ENCODE measurements at places on chromosomes 11 and 22.

- DNase-seq: no peak
Observed at GRCh38 chr11:83922318-83922717, 636.2 kb upstream of the CCDC90B start.

- no peak for DNase-seq
Observed at GRCh38 chr22:49587987-49588386, 239.7 kb downstream of the BRD1 start.

DNA sequence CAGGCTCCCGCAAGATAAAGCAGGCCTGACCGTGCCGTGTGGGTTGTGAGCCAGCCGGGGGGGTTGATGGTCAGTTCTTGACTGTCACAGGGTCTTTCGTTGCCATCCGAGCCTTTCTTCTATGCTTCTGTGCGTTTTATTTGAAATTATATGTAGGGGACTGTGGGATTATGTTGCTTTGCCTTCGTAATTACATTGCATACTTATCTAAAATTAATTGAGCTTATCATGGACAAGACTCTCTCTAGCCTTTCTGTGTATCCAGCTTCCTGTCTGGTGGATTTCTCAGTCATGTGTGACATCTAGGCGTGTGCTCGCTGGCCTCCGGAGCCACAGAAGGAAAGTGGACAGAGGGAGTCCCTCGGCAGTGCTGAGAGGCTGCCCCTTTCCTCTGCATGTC is 93.2 kb downstream of the TBC1D22A start:
- DNase-seq: no peak

DNA sequence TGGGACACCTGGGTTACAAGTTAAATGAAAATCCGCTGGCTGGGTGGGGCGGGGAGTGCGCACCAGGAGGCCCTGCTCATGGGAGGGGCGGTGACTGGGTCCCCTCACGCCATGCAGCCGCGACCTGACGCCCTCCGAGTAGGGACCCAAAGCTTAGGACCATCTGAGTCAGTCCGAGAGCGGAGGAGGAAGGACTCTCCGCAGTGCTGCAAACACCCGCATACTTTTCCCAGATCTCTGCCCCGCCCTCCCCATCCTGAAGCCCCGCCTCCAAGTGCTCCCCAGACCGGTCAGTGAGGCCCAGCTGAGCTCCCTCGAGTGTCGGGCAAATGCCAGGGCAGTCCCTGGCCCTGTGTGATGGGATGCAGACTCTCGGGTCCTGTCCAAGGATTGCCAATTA is 6.6 kb upstream of the FLI1 start:
- no peak for DNase-seq

DNA sequence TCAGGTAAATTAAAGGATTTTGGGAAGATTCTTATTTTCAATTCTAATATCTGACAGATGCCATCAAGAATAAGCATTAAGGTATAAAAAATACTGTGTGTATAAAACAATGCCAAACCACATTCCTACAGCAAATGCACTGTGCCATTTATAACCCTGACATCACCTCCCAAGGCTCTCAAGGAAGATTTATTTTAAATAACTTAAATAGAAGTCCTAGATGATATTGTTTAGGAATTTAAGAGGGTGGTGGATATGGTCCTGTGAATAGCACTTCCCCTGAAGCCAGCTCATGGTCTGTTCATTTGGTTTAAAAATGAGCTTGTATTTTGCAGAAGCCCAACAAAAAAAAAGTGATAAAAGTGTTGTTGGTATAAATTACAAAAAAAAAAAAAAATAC is 32.1 kb downstream of the PPIL2 start:
- no peak for DNase-seq
